ENCODE measurements at places on chromosomes 7 and 10.

- H3K36me3 ChIP-seq, result no peaks in the 10 kb centered on the region
- no peak overlapping the region for H3K27ac ChIP-seq
- H3K4me1 ChIP-seq, result no peaks in the 10 kb centered on the region
- no peaks in the 10 kb centered on the region for H3K27me3 ChIP-seq
- DNase-seq, result peak; percentile 54
Measured at GRCh38 chr7:30074422-30075030, 46.3 kb downstream of the PLEKHA8 start.

GRCh38 chr10:45106236-45106856, 105.6 kb downstream of the ZNF22 start:
- H3K27ac ChIP-seq, result no peak overlapping the region
- no peak overlapping the region for H3K4me3 ChIP-seq
- H3K4me1 ChIP-seq, result no peaks in the 10 kb centered on the region

- no peaks in the 10 kb centered on the region for H3K4me1 ChIP-seq
- no peaks in the 10 kb centered on the region for H3K27me3 ChIP-seq
- no peak overlapping the region for H3K27ac ChIP-seq
- no peak overlapping the region for H3K4me3 ChIP-seq
- no peak for DNase-seq
- no peaks in the 10 kb centered on the region for H3K36me3 ChIP-seq
Measured at GRCh38 chr7:64183126-64183742, 23.8 kb upstream of the ZNF735 start.

DNA sequence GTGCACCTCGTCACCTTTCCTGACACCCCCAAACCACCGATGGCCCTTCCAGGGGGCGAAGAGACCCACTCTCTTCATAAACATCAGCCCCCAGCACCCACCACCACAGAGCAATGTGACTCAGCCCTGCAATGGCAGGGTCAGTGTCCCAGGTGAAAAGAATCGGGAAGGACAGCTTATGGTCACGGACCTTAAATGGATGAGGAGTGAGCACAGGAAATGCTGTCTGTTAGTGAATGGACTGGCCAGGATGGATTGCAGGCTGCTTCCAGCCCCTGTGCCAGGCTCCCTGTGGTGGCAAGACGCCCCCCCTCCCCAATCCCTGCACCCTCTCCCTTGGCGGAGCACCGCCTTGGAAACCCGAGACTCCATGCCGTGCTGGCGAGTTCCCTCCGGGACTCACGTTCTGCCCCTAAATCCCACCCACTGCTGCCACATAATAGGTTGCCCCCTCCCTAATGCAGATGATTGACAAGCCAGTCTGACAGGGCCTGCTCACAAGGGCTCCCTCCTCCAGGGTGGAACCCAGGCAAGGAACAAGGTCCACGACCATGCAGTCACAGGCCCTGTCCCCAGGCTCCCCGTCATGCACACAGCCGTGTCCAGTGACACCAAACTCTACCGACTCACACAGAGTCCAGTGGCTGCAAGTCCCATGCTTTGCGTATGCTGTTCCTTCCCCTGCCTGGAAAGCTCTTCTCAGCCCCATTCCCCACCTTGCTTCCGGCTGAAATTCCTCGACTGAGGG, 7.3 kb downstream of the ASB13 start:
- H3K4me1 ChIP-seq, result peaks cover 10% of the 10 kb centered on the region
- DNase-seq, result peak; percentile 24
- H3K27me3 ChIP-seq, result no peaks in the 10 kb centered on the region
- H3K27ac ChIP-seq, result peak overlapping the region; percentile 58
- H3K4me3 ChIP-seq, result no peak overlapping the region

Data from hepatocyte (in vitro differentiated cells).